Stimulated activated naive B cell treated with anti-CD40 and anti-IgM and Interleukin-4, amounts not matched to agents 10 μg/mL and 1 μg/mL and 100 μg/mL, for 72 hours (primary cell): ENCODE measurements at places on chromosomes 12 and 14.

- no peaks in the 10 kb centered on the region for H3K27me3 ChIP-seq
- no peaks in the 10 kb centered on the region for H3K36me3 ChIP-seq
- H3K4me3 ChIP-seq = no peak overlapping the region
- H3K4me1 ChIP-seq = peaks cover 2% of the 10 kb centered on the region
- no peak for DNase-seq
- no peak overlapping the region for H3K27ac ChIP-seq
Measured at GRCh38 chr12:11596141-11596540, 53.3 kb upstream of the ETV6 start.

- H3K4me3 ChIP-seq = no peak overlapping the region
- no peaks in the 10 kb centered on the region for H3K4me1 ChIP-seq
Measured at GRCh38 chr12:81296556-81297305, 218.9 kb downstream of the ACSS3 start.

- H3K4me3 ChIP-seq = peak overlapping the region; percentile 98
- peak overlapping the region; percentile 99 for H3K27ac ChIP-seq
- peaks cover 70% of the 10 kb centered on the region for H3K4me1 ChIP-seq
- DNase-seq = peak; percentile 79
- H3K36me3 ChIP-seq = no peaks in the 10 kb centered on the region
- no peaks in the 10 kb centered on the region for H3K27me3 ChIP-seq
Measured at GRCh38 chr14:106844608-106845285, 1318.4 kb downstream of the TMEM121 start.

- no peak overlapping the region for H3K4me3 ChIP-seq
- peaks cover 33% of the 10 kb centered on the region for H3K4me1 ChIP-seq
- H3K36me3 ChIP-seq = no peaks in the 10 kb centered on the region
Measured at GRCh38 chr12:54360717-54361456, 3.4 kb downstream of the GPR84 start.

GRCh38 chr14:55446127-55446736 lies 5.8 kb upstream of the TBPL2 start:
- no peak overlapping the region for H3K27ac ChIP-seq
- no peak overlapping the region for H3K4me3 ChIP-seq
- DNase-seq = peak; percentile 13
- H3K4me1 ChIP-seq = peaks cover 27% of the 10 kb centered on the region

DNA sequence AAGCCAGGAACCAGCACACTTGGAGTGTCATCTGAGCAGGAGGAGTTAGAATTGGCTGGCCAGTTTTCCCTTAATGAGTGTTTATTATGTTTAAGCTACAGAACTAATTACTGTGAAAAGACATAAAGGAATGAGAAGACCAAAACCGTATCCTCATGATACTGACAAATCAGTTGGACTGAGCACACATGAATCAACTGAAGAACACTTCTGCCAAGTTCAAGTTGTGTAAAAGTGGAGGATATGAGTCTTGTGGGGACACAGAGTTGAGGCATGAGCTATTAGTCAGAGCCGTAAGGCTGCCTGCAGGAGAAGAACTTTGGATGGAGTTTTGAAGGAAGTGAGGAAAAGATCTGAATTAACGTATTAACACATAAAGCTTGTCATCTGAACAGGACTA lies 43.1 kb downstream of the HMGA2 start:
- H3K36me3 ChIP-seq = no peaks in the 10 kb centered on the region
- H3K4me1 ChIP-seq = no peaks in the 10 kb centered on the region
- no peaks in the 10 kb centered on the region for H3K27me3 ChIP-seq
- no peak overlapping the region for H3K27ac ChIP-seq
- DNase-seq = no peak

DNA sequence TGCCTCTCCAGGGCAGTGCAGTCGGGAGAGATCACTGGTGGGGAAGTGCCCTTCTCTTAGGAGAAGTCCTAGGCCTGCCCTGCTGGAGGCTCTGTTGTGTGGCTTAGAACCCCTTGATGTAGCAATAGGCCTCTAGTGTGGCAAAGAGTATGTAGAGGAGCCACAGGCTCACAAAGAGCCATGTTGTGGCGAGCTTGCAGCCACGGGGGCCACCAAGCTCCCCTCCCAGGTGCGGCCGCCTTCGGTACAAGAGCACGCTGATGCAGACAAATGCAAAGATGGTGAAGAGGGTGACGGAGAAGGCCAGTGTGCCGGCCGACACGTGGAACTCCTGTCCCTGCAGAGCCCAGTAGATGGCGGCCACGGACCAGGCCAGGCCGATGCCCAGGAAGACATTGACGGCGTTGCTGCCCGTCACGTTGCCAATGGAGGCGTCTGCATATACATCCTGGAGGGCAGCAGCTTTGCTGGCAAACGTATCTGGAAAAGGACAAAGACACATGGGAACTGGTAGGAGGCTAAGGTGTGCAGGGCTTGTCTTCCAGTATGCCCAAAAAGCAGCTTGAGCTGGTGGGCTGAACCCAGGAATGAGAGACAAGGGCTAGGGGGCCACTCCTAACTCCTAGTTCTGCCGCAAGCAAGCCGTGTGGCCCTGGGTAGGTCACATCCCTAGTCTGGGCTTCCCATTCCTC lies 142.8 kb downstream of the SLC8A3 start:
- no peak for DNase-seq
- H3K27ac ChIP-seq = no peak overlapping the region
- no peaks in the 10 kb centered on the region for H3K36me3 ChIP-seq
- no peak overlapping the region for H3K4me3 ChIP-seq

- H3K27me3 ChIP-seq = no peaks in the 10 kb centered on the region
- DNase-seq = no peak
- H3K4me3 ChIP-seq = no peak overlapping the region
- H3K27ac ChIP-seq = no peak overlapping the region
- H3K4me1 ChIP-seq = no peaks in the 10 kb centered on the region
Measured at GRCh38 chr14:80809663-80810062, 131.9 kb downstream of the CEP128 start.

DNA sequence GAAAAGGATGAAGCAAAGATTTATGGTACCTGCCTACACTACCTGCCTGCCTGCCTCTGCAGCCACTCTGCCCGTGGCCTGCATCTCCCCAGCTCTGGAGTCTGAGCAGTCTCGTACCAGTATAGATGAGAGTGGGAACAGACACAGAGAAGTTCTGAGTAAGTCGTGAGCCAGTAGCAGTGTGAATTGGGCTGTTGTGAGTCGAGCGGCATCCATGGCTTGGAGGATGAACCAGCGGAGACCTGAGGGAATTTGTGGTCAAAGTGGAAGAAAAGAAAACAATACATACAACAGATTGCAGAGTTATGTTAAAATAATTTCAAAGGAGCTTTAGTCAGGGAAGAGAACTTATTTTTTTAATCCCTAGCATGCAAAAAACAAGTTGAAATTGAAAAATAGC lies 25.3 kb downstream of the C2CD5 start:
- no peak overlapping the region for H3K27ac ChIP-seq
- H3K4me1 ChIP-seq = peaks cover 2% of the 10 kb centered on the region
- no peak for DNase-seq
- no peak overlapping the region for H3K4me3 ChIP-seq

- H3K4me1 ChIP-seq = no peaks in the 10 kb centered on the region
- no peak overlapping the region for H3K4me3 ChIP-seq
Measured at GRCh38 chr14:39310051-39310450, 76.3 kb downstream of the MIA2 start.

- no peak overlapping the region for H3K27ac ChIP-seq
- peaks cover 26% of the 10 kb centered on the region for H3K36me3 ChIP-seq
- no peak overlapping the region for H3K4me3 ChIP-seq
- peaks cover 8% of the 10 kb centered on the region for H3K4me1 ChIP-seq
Measured at GRCh38 chr12:7154042-7154441, 23.9 kb downstream of the CLSTN3 start.

- no peaks in the 10 kb centered on the region for H3K27me3 ChIP-seq
- no peak overlapping the region for H3K4me3 ChIP-seq
- no peak overlapping the region for H3K27ac ChIP-seq
- DNase-seq = no peak
- peaks cover 1% of the 10 kb centered on the region for H3K4me1 ChIP-seq
Measured at GRCh38 chr14:89908712-89909450, 45.6 kb downstream of the EFCAB11 start.

DNA sequence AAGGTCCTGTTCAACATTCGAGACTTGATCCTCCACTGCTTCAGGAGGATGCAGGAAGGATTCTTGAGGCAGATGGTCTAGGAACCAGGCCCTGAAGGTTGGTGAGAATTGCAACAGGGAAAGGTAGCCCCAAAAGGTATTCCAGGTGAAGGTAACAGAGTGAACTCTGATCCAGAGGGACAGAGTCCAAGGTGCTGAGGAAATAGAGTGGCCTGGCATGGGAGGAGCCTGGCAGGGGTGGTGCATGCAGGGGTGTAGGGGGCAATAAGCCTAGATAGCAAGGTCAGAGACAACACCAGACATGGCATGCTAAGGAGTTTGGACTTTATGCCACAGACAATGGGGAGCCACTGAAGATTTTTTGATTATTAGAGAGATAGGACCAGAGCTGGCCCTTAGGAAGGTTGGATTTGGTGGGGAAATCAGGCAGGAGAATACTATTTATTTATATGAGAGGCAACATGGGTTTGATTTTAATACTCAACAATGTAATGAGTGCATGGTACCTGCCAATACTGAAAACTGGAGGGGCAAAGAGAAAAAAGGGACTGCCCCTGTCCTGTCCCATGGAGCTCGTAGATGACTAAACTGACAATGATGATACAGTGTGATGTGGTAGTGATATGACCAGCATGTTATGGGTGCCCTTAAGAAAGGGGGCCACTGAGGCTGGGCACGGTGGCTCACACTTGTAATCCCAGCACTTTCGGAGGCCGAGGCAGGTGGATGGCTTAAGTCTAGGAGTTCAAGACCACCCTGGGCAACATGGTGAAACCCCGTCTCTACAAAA lies 50.5 kb upstream of the TMED10 start:
- no peak overlapping the region for H3K4me3 ChIP-seq
- no peaks in the 10 kb centered on the region for H3K27me3 ChIP-seq
- H3K36me3 ChIP-seq = no peaks in the 10 kb centered on the region
- no peak overlapping the region for H3K27ac ChIP-seq

GRCh38 chr12:75058228-75058627 lies 151.4 kb downstream of the KCNC2 start:
- DNase-seq = no peak
- no peaks in the 10 kb centered on the region for H3K27me3 ChIP-seq
- no peaks in the 10 kb centered on the region for H3K36me3 ChIP-seq
- H3K4me1 ChIP-seq = no peaks in the 10 kb centered on the region
- H3K27ac ChIP-seq = no peak overlapping the region
- H3K4me3 ChIP-seq = no peak overlapping the region
